Smooth muscle cell of the pulmonary artery (primary cell): ENCODE measurements at places on chromosomes 16 and 17. TPM values are rescaled to one million over a fixed set of nuclear protein-coding genes. Genes with fewer than 3 reads are reported as not detected.

Gene DHX8
- total RNA-seq: 37.4 and 43.1 TPM in 2 replicates

Gene MILR1
- 2.3 and 15.9 TPM in 2 replicates for total RNA-seq

Gene IGSF6
- not detected in 2 replicates for total RNA-seq

Gene CRAMP1
- total RNA-seq: 8.7 and 10.2 TPM in 2 replicates

Gene SECTM1
- total RNA-seq: 3.1 and 9.6 TPM in 2 replicates

Gene RNF157
- 0.07 and 0.30 TPM in 2 replicates for total RNA-seq

Gene KRTAP3-1
- total RNA-seq: not detected in 2 replicates

Gene LPCAT2
- total RNA-seq: 16.2 and 21.5 TPM in 2 replicates

Gene EVI2A
- 1.4 and 2.5 TPM in 2 replicates for total RNA-seq

Gene RNF112
- 1.6 and 5.0 TPM in 2 replicates for total RNA-seq

Gene CCL7
- total RNA-seq: 0.85 and 3.7 TPM in 2 replicates

Gene RTN4RL1
- 0.23 and 0.46 TPM in 2 replicates for total RNA-seq

Gene GSG1L2
- not detected in 2 replicates for total RNA-seq

Gene MAPT
- total RNA-seq: 0.52 and 0.53 TPM in 2 replicates

Gene PMFBP1
- total RNA-seq: under 0.01 TPM in 1 of 2 replicates, not detected in the other

Gene CIAO3
- 29.5 and 35.8 TPM in 2 replicates for total RNA-seq

Gene MT4
- not detected in 2 replicates for total RNA-seq

Gene PHF23
- 36.2 and 41.9 TPM in 2 replicates for total RNA-seq

Gene ADAD2
- total RNA-seq: not detected in 2 replicates

Gene CDT1
- 3.8 and 4.2 TPM in 2 replicates for total RNA-seq

Gene MT1H
- total RNA-seq: not detected in 2 replicates

Gene GABARAP
- total RNA-seq: 152 and 153 TPM in 2 replicates
